ENCODE measurements at places on chromosomes 1 and 21.

GRCh38 chr1:171055966-171056643 is 34.6 kb upstream of the FMO3 start:
- no peak for DNase-seq

DNA sequence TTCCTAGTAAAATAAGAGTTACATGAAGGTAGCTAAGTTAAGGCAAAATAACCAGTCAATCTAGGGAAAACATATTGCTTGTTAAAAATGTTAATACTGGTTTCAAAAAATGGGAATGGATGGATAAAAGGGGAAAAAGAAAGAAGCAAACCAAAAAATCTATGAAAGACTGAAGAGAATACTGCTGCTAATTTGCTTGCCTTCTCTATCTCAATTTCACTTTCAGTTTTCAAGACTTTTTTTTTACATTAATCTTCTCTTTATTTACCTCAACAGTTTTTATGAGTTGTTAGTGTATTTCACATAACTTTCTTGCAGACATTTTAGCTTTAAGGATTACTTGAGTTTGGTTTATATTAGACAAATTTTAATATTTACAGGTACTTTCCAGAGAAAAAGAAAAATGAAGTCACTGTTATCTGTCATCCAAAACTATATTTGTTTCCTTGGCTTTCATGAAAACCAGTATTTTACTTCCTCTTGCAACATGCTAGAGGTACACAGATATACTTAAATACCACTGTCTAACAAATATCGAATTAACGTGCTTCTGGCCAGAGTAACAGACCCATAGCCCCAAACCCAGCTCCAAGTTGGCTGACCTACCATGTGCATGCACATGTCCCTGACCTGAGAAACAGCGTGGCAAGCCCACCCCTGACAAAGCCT is 70.7 kb downstream of the COL24A1 start:
- no peak for DNase-seq

- DNase-seq, result no peak
Measured at GRCh38 chr1:3384407-3384806, 70.1 kb upstream of the ARHGEF16 start.

- no peak for DNase-seq
Measured at GRCh38 chr1:63524201-63524600, 876 bp downstream of the EFCAB7 start.

DNA sequence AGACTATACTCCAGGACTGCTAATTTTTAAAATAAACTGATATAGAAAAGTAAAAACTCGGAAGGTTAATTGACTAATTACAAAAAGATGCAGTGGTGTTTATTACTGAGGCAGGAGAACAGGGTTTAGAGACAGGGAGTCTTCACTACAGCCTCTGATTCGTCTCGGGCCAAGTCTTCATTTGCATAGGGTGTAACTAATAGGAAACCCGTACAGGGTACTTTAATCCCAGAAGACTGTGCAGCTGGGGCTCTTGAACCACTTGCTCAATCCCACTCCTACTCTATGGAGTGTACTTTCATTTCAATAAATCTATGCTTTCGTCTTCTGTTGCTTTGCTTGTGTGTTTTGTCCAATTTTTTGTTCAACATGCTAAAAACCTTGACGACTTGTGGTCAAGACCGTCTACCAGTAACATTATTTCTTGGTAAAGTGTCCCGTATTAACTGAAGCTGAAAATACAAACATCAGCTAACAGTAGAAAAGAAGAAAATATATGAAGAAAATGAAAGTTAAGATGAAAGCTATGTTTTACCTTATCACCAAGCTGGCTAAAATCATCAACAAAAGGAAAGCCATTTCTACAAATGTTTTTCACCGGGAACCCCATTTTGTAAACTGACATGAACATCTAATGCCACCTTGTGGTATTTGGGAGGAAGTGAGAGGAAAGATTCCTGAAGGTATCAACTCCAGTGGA is 8.0 kb downstream of the SDHB start:
- peak; percentile 27 for DNase-seq
